ENCODE measurements at places on chromosomes 7 and 10. TPM values are rescaled to one million over a fixed set of nuclear protein-coding genes. Genes with fewer than 3 reads are reported as not detected.

The PON1 gene
- not detected for total RNA-seq

The CCDC136 gene
- 7.7 TPM for total RNA-seq

The LRIT1 gene
- not detected for total RNA-seq

DNA sequence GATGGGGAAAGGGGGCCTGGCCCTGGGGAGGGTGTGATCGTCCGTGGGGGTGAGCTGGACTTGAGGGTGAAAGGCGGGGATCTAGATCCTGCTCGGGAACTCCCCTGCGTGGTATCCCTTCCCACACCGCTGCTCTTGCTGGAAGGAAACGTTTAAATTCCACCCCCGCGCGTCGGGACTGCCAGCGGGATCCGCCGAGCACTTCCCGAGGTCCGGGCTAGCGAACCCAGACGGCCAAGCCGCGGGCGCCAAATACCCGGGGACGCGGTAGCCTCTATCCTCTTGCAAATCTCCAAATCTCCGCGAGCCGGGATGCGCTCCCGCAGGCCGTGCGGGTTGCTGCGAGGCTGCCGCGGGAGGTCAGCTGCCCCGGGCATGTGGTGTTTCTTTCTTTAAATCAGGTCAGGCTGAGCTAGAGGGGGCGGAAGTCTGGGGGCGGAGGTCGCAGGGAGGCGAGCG lies 904 bp downstream of the NPTX2 start:
- no peak for DNase-seq

DNA sequence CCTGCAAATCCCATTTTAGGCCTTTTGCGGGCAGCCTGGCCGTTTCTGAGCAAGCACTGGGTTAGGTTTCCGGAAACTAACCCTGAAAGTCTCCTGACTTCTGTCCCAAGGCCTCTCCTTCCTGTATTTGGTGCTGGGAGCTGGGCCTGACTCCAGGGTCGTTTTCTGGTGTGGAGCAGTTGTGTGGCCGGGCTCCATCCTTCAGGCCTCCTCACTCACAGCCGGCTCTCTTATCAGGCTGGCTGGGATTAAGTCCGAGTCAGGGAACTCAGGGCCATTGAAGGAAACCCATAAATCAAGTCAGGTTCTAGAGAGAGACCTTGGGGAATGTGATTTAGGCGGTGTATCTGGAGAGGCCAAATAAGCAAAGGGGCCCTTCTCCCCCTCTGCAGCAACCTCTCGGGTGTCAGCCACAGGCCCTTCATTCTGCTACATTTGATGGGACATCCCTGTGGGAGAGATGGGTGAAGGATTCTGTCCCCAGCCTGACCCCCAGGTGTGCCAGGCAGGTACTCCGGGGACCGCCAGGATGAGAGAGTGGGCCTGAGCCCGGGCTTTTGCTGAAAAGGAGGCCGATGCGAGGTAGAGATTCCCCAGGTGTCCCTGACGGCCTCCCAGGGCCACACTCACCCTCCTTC lies 3.3 kb downstream of the GATA3 start:
- DNase-seq: no peak

- DNase-seq: no peak
Observed at GRCh38 chr7:1030444-1031070, 13.8 kb upstream of the GPR146 start.

GRCh38 chr7:98126311-98127142 lies 19.9 kb downstream of the LMTK2 start:
- DNase-seq: no peak

DNA sequence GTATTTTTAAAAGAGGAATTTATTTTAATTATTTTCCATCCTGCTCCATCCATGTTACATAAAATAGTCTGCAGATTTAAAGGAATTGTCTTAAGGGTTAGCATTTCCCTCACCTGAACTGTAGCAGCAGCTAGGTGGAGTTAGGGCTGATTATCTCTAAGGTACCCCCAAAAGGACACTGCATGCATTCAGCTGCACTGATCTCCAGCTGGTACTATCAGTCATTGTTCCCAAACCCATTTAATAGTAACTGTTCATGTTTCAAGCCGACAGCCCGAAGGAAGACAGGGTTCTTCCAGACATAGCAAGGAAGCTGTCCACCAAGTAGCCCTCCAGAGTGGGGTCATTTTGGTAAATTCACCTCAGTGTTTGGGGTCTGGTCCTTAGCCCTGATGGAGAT lies 48.7 kb downstream of the FAM171A1 start:
- DNase-seq: no peak
